ENCODE measurements at places on chromosomes 3 and 15.
A peak's percentile ranks its signal among the peaks of the same experiment; 100 is the strongest.

GRCh38 chr3:1442271-1442670 is 349.4 kb downstream of the CNTN6 start:
- DNase-seq: no peak

- no peak for DNase-seq
These were observed 659.7 kb downstream of the GRM7 start for GRCh38 chr3:7520593-7520992.

- peak; percentile 91 for DNase-seq
These were observed at the start of gene PAK6 for GRCh38 chr15:40238532-40239403. Gene PAK6 (plus strand): TSS chr15:40239063. CDS start chr15:40264786, 25,723 bp downstream.

DNA sequence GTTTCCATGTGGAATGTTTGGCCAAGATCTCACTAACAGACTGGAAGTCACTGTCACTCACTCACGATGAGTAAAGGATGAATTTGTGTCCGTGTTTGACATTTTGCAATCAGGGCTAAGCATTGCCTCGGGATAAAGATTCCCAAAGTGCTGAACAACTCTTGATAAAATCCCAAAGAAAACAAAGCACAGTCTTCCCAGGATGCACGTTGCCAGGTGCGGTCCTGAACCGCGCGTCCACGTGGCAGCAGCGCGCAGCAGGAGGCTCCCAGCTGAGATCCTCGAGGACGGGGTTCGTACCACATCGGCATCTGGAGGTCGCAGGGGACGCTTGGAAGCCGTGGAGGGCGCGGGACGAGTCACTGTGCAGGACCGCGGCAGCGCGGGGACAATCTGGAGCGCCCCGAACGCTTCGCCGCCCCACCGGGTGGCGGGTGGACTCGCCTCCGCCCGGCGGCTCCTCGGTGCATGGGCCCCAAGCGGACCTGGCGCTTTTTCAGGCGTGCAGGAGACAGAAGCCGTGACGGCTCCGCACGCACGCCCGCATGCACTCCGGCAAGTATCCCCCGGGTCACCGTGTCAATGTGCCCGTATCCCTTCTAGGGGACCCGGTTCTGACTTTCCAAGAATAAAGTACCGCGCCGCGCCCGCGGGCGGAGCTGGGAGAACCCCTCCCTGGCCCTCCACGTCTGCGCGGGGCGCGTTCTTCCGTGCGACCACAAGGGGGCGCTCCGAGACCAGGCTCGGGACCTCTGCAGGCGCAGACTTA is 17.7 kb downstream of the CPN2 start:
- peak; percentile 72 for DNase-seq
